ENCODE measurements at places on chromosomes 6 and 20.

DNA sequence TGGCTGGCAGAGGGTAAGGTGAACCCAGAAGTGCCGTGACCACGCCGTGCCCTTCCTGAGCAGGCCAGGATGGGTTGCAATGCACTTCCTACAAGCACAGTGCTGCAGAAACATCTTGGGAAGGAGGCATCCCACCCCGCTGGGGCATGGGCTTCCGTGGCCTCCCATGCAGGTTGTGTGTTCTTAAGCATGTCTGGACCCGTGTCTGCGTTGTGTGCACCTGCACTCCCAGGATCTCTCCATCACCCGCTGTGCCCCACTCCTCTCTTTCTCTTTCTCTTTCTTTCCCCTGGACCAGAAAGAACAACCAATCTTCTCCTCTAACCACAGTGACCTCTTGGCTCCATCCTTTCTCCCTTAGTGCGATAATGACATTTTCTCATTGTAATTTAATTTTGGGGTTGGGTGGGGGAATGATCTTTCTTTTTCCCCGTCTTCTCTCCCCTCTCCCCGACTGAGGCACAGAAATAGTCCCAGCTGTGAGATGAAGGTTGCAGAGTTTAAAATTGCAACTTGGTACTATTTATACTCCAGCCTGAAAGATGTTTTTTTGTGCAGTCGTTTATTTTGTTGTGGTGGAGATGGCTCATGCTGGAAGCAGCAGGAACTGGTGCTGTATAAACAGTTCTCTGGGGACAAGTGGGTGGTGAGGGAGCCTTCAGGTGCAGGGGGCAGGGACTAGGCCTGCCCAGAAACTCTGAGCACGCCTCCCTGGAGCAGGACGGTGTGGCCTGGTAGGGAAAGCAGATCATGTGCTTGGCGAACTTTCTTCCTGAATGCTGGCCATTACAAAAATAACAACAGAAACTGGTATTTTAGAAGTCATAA, 20.5 kb downstream of the BCAS4 start:
- DNase-seq = no peak

- DNase-seq = no peak
Observed at GRCh38 chr6:141303907-141304306, 828.8 kb upstream of the GJE1 start.

GRCh38 chr6:21101694-21102093, 491.9 kb upstream of the SOX4 start:
- no peak for DNase-seq

DNA sequence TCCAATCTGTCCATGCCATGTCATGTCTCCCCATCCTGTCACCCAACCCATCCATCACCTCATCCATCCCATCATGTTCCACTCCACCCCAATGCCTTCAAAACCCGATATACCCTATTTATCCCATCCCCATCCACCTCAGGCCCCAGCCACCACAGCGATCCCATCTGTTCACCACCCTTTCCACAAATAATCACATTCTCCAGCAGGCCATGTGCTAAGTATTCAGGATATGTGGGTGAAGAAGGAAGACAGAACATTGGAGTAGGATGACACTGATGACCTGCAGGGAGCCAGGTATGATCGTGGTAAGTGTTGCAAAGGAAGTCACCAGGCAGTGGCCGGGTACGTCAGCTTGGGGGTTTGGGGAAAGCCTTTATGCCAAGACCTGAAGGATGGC, 48.8 kb downstream of the NPEPL1 start:
- DNase-seq = no peak
